ENCODE measurements at places on chromosomes 5 and 9. TPM values are rescaled to one million over a fixed set of nuclear protein-coding genes. Genes with fewer than 3 reads are reported as not detected.

Gene BTNL8
- total RNA-seq: not detected

Gene GBGT1
- total RNA-seq: 2.0 TPM

Gene TAF11L14
- total RNA-seq: not detected

Gene ORM2
- total RNA-seq: 0.36 TPM

Gene INSL6
- total RNA-seq: not detected

Gene IFNA8
- total RNA-seq: not detected

Gene HABP4
- total RNA-seq: 1.2 TPM

Data from esophagus mucosa (tissue), 1 donor.